ENCODE measurements at places on chromosomes 7 and 10.

DNA sequence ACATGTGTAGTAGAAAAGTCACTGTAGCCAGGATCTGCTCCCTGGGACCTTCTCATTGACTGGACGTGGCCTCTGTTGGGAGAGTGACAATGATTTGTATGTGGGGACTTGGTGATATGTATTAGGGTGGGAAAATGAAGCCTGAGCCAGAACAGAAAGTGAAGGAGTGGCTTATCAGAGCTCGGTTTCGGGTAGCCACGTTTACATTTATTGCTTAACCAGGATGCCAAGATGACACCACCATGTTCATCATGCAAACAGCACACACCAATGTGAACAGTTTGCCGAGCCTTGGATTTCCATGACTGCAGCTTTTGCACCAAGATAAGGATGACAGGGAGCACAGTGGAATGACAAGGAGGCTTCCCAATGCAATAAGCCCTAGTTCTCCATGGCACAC lies 112.8 kb upstream of the STK17A start:
- no peak for DNase-seq

DNA sequence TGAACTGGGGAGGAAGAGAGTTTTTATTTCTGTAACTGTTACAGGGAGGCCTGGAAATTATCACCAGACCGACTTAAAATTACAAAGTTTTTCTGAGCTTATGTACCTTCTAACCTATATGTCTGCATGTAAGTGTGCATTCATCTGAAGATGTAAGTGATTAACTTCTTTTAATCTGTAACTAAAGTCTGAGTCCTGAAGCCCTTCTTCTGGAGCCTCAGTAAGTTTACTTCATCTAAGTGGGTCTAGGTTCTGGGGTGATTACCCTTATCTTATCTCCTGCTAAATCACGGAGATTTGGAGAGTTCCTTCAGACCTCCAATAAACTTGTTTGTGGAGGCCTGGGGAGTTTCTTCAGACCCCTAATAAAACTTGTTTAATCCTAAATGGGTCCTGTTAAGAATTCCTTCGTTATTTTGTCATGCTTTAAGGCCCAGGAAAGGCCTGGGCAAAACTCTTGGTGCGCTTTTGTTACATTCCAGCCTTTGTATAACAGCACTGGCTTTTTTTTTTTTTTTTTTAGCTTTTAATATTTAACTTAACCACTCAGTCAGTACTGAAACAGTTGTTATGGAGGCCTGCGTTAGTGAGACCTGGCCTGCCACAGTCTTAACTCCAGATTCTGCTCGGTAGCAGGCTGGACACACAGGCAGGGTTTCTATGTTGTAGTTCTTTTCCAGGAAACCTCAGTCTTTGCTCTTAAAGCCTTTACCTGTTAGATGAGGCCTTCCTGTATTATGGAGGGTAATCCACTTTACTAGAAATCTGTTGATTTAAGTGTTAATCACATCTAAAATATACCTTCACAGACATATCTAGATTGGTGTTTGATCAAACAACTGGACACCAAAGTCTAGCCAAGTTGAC lies 33.0 kb downstream of the TPST1 start:
- no peak for DNase-seq

DNA sequence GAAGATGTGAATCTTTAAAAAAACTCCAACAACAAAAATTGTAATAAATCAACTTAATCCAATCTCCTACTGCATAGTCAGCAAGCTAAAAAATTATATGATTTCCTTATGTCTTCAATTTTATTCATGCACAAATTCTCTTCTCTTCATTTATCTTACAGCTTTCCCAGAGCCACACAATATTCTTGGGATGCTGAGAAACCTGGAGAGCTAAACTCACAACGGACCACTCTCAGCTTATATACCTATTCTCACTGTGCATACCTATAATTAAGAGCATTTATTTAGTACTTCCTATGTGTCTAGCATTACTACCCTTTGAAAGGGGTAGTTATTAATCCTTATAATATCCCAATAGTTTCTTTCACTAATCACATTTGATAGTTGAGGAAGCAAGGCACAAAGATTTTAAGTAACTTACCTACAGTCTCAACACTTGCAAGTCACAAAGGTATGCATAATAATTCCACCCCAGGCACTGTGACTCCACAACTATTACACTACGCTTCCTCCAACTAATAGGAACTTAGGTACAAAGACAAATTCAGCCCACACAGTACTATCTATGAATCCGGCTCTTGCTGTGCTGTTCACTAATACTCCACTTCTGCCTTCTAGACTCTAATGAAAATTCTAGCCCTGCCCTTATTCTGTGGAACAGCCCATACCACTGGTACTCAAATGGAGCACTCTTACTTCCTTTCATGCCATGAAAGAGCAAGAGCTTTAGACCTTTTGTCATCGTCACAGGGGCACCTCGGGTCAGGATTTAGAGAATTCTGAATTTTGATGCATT lies 5.1 kb downstream of the CCDC71L start:
- DNase-seq: no peak

- no peak for DNase-seq
Observed at GRCh38 chr7:30406664-30407425, 71.7 kb downstream of the NOD1 start.

DNA sequence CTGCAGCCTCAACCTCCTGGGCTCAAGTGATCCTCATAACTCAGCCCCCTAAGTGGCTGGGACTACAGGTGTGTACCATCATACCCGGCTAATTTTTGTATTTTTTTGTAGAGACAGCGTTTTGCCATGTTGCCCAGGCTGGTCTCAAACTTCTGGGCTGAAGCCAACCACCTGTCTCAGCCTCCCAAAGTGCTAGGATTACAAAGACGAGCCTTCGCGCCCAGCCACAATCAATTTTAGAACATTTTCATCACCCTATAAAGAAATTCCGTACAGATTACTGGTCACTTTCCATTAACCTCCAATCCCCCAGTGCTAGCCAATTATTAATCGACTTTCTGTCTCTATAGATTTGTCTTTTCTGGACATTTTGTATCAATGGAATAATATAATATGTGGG lies 32.3 kb upstream of the PALS2 start:
- no peak for DNase-seq

DNA sequence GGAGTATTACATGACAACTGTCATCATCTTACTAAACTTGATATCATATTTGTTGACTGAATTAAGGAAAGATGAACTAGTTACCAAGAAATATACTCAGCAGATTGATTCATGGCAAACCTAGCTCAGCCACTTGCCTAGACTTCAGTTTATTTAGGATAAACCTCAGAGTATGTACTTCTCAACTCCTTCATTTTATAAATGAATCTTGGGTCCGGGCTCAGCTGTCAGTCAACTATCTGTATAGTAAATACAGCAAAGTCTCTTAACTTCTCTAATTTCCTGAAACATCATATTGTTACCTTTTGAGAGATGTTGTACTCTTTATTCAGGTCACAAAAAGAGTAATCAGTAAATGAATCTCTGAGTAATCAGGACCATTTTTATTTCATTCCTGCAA lies 211.0 kb upstream of the KLF14 start:
- no peak for DNase-seq

DNA sequence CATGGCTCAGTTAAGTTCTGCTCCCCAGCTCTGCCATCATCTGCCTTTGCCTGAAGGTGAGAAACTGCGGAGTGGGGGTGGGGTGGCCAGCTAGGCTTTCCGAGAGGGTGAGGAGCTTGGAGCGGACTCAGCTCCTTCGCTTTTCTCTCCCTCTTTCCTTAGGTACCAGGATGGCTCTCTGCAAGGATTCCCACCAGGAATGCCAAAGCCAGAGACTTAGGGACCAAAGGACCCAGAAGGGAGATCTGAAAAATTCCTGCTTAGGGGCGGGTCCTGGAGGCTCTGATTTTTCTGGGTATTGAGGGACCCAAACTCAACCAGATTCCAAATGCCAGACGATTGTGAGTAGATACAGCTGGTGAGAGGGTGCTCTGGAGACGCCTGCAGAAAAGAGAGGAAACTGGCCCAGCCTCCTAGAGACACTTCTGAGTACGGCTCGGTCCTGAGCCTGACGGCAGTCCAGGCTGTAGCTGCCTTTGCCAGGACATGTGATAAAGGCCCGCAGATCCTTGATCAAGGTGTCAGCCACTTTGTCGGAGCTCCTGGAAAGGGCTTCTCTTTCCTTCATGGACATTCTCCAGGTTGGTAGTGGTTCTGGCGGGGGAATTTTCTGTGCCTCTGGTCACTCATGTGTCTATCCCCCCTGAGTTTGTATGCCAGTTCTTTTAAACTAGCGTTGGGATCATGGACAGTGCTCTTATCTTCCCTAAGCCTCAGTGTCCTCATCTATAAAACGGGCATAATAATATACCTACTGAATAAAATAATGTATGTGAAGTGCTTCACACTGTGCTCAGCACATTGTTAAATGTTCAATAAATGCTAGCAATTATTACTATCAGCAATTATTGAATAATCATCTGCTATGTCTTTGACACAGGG lies 42.5 kb upstream of the BTRC start:
- DNase-seq: no peak

- DNase-seq: no peak
Observed at GRCh38 chr10:80158126-80158525, 25.6 kb downstream of the PLAC9 start.

DNA sequence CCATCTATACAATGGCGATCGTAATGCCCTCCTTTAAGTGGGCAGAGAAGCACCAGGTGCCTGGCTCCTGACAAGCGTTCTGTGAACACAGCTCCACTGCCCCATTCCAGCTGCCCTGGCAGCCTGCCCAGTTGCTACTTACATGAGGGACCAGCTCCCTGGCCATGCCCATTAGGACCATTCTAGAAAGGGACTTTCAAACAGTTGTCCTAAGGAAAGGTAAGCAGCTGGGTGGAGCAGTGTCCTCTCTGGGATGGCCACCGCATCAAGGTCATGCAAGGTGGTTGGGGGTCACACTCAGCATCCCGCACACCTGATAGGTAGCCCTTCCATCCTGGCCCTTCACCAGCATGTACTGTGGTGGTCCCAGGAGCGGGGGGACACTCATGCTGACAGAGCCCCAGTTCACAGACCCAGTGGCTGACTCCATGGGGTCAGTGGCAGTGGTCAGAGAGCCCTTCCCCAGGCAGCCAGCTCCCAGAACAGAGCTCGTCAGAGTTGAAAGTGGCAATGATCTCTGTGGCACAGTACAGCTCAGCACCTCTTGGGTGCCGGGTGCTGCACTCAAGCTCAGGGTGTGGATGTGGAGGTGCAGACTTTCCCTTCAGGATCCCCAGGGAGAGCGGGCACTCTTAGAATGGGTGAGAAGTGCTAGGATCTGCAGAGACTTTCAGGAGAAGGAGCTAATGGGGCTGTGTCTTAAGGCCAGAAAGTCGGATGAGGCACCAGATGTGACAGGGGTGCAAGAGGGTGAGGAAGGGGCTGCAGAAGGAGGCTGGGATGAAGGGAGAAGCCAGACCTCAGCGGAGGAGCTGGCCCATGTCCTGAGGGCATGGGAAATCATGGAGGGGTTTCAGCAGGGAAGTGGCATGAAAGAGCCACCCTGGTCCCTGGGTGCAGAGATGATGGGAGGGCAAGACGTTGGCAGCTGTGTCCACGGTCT lies 10.9 kb downstream of the MMRN2 start:
- DNase-seq: no peak

DNA sequence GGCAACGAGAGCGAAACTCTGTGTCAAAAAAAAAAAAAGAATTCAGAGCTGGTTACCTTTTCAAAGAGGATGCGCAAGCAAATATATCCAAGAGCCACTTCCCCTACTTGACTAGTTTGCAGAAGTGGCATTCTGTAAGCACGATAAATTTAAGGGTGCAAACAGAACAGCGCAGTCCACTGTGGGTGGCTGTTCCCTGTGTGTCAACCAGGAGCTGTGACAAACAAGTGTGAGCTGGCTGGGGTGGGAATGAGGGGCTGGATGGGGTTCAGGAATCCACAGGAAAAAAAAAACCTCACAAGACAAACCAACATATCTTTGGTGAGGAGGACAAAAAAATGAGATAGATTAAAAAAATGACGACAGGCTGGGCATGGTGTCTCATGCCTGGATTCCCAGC lies 15.9 kb downstream of the GUSB start:
- no peak for DNase-seq

DNA sequence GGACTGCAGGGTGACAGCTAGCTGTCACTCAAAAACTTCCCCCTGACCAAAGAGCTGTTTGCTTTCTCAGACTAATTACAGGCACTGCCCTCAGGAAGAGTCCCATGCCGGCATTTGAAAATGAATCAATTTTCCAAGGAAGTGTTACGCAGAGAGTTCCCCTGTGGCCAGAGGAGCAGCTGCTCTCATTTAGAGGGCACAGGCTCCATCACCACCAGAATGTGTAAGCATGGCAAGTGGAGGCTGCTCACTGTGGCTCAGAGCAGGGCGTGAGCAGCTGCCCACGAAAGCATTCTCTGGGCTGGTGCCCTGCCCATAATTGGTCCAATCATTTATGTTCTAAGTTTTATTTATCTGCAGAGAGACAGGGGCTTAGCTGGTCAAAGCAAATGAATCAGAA lies 202.2 kb downstream of the RAMP3 start:
- no peak for DNase-seq

DNA sequence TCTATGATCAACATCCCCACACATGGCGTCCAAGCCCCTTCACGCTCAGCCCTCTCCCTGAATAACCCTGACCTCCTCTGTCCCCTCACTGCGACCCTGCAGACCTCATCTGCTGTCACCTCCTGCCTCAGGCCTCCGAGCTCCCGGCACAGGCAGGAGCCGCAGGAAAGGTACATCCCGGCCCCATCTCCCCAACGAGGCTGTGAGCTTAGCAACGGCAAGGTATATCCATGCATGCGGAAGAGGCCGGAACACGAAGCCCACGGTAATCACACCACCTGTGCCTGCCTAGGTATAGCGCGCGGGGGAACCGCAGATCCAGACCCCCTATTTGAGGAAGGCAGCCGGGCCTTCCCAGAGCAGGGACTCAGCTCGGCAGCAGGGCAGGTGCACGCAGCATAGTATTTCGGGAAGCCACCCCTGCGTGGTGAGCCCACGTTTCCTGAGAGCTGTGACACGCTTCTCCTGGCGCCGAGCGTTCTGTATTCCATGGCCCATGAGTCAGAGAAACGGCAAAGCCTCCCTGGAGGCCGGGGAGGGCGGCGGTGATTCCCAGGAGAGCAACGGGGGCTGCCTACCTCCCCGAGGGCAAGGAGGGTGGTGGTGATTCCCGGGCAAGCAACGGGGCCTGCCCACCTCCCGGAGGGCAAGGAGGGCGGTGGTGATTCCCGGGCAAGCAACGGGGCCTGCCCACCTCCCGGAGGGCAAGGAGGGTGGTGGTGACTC lies 50.1 kb upstream of the DNAAF5 start:
- DNase-seq: no peak

GRCh38 chr7:130758429-130759056 lies 24.5 kb upstream of the KLF14 start:
- DNase-seq: no peak

Measured in stimulated activated CD4-positive, alpha-beta T cell treated with anti-CD3 and anti-CD28 coated beads, Interleukin-15, amount 100 ng/mL, for 1 hour (primary cell).